ENCODE measurements at places on chromosomes 16 and 17.

DNA sequence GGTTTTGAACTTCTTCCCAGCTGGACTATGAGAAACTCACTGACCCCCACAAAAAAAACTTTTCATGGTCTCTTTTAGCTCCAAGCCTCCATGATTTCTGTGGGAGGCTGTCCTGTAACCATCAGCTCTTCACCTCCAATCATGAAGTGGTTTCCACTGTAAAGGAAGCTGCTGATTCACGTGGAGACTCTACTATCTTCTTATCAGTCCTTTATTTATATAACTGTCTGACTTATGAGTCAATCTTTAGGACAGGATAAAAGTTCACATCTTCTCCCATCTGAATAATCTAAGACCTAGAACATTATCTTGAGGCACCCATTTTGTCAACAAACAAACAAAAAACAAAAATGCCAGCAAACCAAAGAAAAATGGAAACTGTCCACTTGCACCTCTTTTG, 409.9 kb downstream of the SLC39A11 start:
- no peak for DNase-seq

GRCh38 chr17:8611137-8611536, 19.4 kb downstream of the MYH10 start:
- DNase-seq, result no peak

DNA sequence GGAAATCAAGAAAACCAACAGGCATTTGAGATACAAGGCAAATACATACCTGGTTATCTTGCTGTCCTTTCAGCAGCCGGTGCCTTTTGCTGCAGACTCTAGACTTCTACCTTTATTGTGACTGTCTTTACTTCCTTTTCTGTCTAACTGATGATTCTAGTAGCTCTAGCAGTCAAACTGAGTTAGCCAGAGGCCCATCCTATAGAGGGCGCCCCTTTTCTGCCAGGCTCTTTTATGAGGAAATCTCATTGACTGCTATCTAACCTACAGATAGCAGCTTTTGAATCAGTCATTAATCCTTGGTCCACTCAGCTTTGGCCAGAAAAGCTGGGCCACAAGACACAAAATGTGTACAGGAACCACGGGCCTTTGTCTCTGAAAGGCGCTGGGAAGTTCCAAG, 87.5 kb upstream of the WSB1 start:
- DNase-seq, result no peak

DNA sequence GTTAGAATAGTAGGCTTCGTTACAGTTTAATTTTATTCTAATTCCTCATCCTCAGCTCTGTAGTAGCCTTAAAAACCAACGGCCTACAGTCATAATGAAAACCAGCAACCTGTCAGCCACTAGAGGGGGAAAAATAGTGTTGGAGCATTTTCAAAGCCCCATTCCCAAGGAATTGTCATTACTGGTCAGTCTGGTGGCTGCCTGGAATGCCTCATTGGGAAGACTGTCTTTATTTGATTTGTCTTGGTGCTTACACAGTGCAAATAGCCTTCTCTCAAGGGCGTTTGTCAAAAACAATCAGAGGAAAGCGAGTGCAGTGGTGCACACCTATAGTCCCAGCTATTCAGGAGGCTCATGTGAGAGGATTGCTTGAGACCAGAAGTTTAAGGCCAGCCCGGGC, 4.7 kb downstream of the LPCAT2 start:
- DNase-seq, result no peak

DNA sequence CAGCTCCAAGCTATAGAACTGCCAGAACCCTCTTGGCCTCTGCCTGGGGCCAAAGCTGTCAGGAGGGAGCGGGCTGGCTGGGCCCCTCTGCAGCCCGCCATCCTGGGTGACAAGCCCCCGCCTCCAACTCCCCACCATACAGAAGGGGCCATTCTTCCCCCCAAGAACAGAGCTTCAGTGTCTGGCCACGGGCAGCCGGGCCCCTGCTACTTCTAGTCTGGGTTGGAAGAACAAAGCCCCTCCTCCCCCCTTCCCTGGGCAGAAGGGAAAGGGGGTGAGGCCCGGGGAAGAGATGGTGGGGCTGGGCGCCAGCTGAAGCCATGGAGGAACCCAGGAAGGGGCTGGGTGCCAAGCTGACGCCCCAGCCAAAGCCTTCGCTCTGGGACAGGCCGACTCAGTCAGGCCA, 9.0 kb downstream of the NAT9 start:
- DNase-seq, result no peak

DNA sequence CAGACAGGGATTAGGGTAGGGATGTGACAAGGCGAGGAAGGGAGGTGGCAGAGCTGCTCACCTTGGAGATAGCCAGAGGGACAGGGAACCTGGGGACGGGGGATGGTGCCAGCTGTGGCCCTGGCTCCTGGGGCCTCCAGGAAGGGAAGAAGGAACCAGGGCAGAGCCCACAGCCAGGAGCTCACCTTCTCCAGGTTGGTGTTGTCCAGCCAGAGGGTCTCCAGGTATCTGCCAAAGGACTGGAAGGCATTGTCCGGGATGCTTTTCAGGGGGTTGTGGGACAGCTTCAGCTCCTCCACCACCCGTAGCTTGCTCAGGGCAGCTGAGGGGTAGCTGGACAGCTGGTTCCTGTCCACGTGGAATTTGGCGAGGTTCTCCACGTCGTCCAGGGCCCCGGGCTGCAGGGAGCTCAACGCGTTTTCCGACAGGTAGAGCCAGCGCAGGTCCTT, 801 bp downstream of the CHAD start:
- no peak for DNase-seq

DNA sequence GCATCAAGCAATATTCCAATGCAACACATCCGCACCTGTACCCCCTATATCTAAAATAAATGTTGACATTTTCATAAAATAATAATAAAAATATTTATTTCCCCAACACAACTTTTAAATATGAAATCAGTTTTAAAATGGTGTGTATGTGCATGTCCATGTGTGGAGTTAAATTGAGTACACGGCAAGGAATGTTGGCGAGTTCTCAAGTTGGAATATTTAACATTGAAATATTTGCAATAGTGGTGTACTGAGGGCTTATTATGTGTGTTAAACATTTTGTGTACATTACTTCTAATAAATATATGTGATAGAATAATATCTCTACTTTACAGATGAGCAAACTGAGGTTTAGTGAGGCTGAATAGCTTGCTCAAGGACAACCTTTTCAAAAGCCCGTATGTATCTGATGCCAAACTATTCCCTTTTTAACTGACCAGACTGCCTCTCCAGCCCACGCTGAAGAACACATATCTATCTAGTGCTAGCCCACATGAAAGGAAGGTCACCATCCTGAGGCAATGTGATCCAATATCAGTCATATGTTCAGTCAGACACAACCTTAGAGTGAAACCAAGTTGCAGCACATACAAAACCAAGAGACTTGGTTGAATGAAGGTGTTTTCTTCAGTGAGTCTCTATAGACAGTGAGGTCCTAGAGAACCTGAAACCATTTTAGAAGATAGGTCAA, 192.2 kb upstream of the CDH11 start:
- no peak for DNase-seq

DNA sequence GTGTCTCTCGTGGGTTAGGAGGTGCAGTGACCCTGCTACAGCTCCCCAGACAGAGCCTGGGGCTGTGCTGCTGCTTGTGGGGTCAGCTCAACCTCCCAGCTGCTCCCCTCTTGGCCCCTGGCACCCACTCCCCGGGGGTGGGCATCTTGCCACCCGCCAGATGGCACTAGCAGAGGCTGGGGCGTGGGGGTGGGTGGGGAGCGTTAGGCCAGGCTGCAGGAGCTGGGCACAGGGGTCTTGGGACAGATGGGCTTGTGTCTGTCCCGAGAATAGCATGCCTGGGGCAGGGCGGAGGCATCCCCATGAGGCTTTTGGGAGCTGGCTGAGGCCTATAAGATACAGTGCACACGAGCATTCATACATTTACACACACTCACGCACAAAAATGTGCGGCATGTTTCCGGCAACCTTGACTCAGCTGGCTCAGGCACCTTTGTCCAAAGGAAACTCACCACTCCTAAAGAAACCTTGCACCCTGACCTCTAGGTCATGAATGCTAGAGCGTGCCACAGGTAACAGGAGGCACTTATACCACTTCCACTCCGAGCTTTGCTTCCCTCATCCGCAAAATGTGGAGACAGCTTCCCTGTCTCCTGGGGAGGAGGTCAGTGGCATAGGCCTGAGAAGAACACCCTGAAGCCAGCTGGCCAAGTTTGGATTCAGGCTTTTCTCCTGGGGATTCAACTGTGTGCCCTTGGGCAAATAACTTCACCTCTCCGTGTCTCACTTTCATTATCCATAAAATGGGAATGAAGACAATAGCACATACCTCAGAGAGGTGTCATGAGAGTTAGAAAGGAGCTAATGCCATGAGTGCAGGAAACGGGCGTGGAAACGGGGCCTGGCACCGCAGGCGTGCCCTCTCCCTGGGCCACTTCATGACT, 78.9 kb upstream of the LHX1 start:
- DNase-seq, result no peak

GRCh38 chr17:47929218-47930000, 12.0 kb upstream of the PNPO start:
- no peak for DNase-seq

DNA sequence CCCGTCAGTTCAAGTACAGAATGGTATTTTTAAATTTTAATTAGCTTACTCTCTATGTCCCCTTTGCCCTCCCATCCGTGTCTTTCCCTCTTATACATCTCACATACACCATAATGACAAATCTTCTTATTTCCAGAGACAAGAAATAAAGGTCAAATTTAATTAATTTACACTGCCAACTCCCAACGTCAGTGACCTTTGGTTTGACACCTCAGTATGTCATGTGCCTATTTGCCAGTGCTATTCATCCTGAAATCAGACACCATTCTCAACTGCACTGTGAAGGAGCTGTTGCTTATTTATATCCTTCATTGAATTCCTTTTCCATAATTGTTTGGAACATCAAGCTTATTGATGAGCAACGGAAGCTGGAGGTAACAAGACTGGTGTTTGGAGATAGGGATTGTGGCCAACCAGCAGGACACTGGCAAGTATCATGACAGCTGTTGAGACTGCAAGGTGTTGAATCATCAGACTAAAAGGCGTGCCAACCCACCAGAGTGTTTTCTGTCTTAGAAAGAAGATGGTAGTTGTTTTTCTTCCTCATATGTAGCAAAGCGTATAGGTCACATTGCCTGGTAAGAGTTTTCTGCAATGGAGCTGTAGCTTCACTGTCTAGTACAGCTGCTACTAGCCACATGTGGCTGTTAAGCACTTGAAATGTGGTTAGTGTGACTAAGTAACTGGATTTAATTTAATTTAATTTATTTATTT, 12.5 kb downstream of the CALCOCO2 start:
- DNase-seq, result no peak

- DNase-seq, result no peak
Observed at GRCh38 chr16:4749700-4750257, 15.4 kb downstream of the DNAAF8 start.

DNA sequence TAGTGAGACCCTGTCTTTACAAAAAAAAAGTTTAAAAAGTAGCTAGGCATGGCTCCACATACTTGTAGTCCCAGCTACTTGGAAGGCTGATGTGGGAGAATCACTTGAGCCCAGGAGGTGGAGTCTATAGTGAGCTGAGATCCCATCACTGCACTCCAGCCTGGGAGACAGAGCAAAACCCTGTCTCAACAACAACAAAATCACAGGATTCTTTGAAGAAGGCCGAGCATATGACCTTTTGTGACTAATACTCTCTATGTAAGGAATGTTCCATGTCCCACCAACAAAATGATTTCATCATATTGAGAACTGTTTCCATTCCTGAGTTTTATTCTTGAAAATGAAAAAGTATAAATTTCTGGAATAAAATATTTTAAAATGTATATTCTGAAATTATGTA, 58.9 kb upstream of the EFCAB3 start:
- no peak for DNase-seq
